ENCODE measurements at places on chromosomes 4 and X.

- DNase-seq, result no peak
These were observed 59.8 kb upstream of the ACSL1 start for GRCh38 chr4:184885602-184886001.

DNA sequence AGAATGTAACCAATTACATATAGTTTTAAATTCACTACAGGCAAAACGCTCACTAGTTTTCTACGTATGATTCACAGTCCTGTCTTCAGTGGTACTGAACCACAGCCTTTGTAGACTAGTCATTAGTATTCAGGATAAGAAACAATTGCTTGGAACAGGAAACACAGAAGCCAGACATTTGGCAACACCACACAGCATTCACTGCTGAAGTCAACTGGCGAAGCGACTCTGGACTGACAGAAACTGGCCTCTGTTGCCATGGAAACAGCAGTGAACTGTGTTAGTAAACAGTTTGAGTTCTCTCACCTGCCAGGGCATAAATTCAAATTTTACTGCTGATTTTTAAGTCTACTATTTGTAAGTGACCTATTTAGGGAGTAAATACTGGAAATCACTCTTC is 57.6 kb downstream of the MAPK10 start:
- no peak for DNase-seq

DNA sequence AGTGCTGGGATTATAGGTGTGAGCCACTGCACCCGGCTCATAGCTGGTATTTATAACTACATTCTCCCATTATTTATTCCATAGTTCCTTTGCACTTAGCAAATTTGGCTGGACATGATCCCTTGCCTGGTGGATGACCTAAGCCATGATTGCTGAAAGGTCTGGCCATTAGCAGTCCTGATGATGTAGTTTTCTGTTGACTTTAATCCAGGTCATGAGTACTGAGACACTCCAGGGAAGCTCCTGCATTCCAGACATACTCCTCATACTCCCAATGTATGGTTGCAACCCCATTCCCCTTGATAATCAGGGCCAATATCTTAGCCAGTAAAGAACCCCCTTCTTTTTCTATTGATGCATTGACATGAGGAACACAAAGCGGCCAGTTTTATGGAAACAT is 24.4 kb upstream of the MGST2 start:
- DNase-seq, result no peak

DNA sequence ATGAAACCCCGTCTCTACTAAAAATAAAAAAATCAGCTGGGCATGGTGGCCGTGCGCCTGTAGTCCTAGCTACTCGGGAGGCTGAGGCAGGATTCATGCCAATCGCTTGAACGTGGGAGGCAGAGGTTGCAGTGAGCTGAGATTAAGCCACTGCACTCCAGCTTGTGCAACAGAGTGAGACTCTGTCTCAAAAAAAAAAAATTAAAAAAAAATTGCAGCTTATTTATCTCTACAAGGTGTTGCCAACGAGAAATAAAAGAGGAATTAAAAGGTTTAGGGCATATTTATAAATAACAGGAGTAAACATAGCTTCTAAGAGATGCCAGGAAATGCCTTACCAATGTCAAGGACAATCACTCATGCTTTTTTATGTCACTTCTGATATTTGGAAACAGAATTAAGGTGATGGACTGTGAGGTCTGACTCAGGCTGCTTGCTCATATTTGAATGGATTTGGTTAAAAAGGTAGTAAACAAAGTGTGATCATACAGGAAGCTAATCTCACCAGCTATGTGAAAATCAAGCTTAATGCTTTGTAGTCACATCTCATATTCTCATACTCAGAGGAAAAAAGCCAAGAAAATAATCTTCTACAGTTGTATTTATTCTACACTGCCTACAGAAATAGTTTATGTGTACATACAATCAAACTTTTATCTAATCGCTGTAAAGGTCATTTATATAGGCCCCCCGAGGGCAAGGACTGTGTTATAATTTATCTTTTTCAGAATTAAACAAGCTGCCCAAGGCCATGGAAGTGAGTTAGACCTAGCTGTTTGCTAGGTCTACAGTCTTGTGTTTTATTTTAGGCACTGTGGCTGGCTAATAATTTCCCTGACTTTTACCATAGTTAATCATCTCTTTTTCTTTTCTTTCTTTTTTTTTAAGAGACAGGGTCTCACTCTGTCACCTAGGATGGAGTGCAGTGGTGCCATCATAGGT is 61.1 kb upstream of the RBMX start:
- no peak for DNase-seq

GRCh38 chrX:29528281-29528680 is 687.1 kb upstream of the MAGEB2 start:
- DNase-seq, result no peak

DNA sequence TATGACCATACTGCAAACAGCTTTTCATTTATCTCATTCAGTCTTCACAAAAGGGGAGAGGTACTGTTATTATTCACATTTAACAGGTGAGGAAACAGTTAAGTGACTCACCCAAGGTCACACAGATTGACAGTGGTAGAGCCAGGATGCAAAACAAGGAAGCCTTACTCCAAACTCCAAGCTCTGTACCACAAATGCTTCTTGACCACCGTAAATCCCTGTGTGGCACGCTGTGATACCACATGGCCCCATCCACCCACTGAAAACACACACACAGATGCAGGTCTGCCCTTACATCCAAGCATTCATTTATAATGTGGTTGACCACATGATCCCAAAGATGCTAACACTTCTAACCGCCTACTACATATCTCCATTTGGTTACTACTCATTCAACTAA is 129.5 kb downstream of the TSPAN5 start:
- DNase-seq, result no peak

DNA sequence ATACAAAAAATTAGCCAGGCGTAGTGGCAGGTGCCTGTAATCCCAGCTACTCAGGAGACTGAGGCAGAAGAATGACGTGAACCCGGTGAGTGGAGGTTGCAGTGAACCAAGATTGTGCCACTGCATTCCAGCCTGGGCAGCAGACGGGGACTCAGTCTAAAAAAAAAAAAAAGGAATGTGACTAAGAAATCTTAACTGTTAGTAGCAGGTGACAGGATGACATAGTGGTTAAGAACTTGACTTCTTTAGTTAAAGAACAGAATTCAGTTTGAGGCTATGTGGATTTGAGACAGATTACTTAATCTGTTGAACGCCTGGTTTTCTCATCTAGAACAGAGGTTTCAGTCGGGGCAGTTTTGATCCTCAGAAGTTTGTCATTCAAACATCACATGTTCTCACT is 3.2 kb downstream of the TRMT44 start:
- DNase-seq, result no peak

DNA sequence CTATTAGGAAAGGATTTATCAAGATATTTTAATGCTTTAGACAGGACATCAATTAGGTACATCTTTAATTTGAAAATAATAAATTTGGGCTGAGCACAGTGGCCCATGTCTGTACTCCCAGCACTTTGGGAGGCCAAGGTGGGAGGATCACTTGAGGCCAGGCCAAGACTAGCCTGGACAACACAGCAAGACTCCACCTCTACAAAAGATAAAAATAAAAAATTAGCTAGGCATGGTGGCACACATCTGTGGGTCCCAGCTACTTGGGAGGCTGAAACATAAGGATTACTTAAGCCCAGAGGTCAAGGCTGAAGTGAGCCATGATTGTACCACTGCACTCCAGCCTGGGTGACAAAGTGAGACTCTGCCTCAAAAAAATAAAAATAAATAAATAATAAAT is 59.6 kb upstream of the IRF2 start:
- DNase-seq, result no peak

GRCh38 chr4:185031611-185032010 is 13.3 kb downstream of the HELT start:
- DNase-seq, result no peak

- no peak for DNase-seq
These were observed 24.3 kb upstream of the PCDH10 start for GRCh38 chr4:133124746-133125145.

- no peak for DNase-seq
These were observed 158.3 kb downstream of the PABPC4L start for GRCh38 chr4:134043266-134043665.

DNA sequence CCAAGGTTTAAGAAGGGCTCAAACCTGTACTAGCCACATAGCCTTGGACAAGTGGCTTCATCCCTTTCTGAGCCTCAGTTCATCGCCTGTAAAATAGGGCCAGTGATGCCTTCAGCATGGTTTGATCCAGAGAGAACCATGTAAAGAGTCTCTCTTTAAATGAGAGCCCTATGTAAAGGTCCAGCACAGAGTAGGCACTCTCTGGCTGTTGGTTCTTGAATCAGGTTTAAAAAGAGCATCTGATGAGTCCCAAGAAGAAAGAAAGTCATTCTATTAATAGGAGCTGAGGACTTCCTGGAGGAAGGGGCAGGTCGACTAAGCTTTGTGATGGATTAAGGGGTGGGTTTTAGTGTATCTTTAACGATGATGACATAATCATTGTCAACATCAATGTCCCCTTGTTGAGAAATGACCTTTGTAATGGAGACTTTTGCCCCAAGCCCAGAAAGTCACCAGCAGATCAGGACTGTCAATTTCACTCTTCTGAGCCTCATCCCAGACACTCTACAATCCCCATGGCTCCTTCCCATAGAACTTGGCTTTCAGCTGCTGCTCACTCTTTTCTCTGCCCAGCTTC is 4.0 kb upstream of the SLC2A9 start:
- DNase-seq, result no peak

- no peak for DNase-seq
These were observed 13.2 kb downstream of the FGA start for GRCh38 chr4:154577324-154577723.

DNA sequence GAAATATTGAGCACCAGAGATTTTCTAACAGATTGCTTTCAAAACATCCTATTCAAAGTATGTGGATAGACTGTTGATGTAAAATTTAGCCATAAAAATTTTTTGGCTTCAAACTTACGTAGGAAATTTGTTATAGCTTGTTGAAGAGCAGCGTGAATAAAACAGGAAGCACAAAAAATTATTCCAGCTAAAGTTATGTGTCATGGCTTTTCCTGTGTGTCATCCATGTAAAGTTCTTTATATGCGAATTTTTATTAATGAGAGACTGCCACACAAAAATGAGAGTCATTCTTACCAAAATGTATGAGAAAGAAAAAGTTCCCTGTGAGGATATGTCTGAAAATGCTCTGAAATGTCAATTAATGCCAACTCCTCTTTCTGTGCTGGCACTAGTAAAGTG is 19.5 kb downstream of the EPGN start:
- no peak for DNase-seq

DNA sequence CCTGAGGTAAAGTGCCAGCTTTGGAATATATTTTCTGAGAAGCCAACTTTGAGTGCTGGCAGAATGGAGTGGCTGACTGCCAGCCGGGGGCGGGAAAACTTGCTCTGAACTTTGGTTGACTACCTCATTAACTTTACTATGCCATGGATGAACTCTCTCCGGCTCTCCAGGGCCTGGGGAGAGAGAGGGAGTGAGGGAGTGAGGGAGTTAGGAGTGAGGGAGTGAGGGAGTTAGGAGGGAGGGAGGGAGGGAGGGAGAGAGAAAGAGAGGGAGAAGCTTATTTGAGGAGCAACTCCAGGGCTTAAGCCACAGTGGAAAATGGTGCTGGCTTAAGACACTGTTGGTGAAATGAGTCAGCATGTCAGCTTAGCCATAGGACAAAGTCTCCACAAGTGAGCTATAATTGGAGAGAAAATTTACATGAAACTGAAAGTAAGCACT is 280.9 kb upstream of the RPS6KA3 start:
- no peak for DNase-seq

DNA sequence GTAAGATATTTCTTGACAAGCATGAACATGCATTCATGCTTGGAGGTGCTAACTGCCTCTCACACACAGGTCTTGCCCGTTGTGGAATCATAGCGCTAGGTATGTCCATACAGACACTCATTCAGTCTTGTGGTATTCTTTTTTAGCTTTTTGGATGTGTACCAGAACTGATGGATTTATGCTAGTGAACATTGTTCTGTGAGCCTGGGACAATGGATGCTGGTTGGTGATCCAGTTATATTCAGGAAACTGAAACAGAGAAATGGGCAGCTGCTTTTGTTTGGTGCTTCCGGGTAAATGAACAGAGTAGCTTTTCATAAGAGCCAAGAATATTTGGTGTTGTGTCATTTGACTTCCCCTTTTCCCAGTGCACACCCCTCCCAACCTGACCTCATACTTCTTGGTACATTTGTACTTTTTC is 78.9 kb upstream of the SLC4A4 start:
- no peak for DNase-seq

Data from hematopoietic multipotent progenitor cell treated with erythropoietin and hydrocortisone succinate and interleukin-3 and kit ligand, for 8 days (in vitro differentiated cells).